ENCODE measurements at places on chromosomes 3 and 15. TPM values are rescaled to one million over a fixed set of nuclear protein-coding genes. Genes with fewer than 3 reads are reported as not detected.

Gene EPHB3
- total RNA-seq = 1.1 TPM

Gene MINDY2
- 5.6 TPM for total RNA-seq

Gene ONECUT1
- total RNA-seq = 1.1 TPM

Gene CSPG5
- total RNA-seq = 1.1 TPM

Gene TMEM39A
- 80.8 TPM for total RNA-seq

Gene TICRR
- 6.6 TPM for total RNA-seq

Gene TTC21A
- total RNA-seq = 1.4 TPM

Gene NR2F2
- total RNA-seq = 37.8 TPM

Gene MAP1A
- total RNA-seq = 1.7 TPM

Gene IQCH
- 4.3 TPM for total RNA-seq

Gene KNG1
- total RNA-seq = not detected

GRCh38 chr3:121477589-121477988, 68.2 kb downstream of the POLQ start:
- DNase-seq = peak; percentile 40

- DNase-seq = no peak
Observed at GRCh38 chr15:28920781-28921331, 35.1 kb downstream of the APBA2 start.

DNA sequence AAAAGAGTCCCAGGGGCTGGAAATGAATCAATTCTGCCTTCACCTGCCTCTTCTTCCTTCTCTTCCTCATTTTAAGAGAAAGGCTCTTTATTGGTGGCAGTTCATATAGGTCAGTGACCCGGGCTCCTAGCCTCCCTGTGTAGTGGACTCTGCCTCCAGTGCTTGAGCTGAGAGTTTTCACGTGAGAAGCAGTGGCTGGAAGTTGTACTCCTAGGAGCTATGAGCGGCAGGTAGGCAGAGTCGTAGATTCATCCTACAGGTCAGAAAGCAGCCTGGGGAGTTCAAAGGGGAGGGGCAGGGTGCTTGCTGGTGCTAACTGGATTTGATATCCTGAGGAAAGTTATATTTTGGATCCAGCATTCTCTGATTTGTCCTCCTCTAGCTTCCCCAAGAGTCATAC, 101.1 kb downstream of the RPLP1 start:
- no peak for DNase-seq

DNA sequence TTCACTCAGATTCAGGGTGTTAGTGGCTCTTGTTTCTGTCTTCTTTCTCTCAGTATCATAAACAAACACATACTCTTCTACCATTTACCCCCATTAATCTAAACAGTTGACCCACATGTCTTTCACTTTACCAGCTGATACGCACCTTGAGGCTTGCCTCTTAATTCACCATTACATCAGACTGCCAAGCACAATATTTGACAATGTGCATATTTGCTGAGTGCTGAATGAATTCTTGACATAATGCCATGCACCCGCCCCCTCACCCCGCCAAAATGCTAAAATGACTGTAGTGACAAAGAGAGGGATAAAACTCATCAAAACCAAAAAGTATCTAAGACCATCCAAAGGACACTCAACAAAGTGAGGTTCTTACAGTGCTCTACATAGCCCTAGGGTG, 57.4 kb downstream of the NGLY1 start:
- DNase-seq = no peak

GRCh38 chr3:129009266-129009665, 8.2 kb downstream of the EFCC1 start:
- DNase-seq = no peak

- DNase-seq = peak; percentile 70
Observed at GRCh38 chr15:67690936-67691335, 134.4 kb upstream of the SKOR1 start.

GRCh38 chr3:111236836-111237713, 165.5 kb downstream of the NECTIN3 start:
- DNase-seq = peak; percentile 95

DNA sequence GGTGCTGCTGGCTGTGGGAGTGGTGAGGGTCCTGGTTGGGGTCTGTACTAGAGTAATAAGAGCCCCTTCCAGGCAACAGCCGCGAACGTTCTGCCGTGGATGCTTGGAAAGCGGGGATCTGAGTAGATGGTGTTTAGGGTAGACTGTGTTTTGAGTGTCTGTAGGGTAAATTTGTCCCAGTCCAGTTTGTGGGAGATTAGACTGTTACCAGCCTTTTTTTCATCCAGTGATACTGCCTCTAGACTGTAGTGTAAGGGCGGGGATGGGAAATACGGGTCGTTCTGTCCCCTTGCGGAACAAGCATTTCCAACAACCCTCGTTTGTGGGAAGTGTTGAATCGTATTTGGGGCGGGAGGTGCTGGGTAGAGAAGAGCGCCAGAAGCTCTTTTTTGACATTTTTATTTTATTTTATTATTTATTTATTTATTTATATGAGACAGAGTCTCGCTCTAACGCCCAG, 424 bp downstream of the HAUS2 start:
- peak; percentile 60 for DNase-seq

GRCh38 chr15:62431817-62432216, 266.7 kb upstream of the C2CD4B start:
- DNase-seq = no peak

DNA sequence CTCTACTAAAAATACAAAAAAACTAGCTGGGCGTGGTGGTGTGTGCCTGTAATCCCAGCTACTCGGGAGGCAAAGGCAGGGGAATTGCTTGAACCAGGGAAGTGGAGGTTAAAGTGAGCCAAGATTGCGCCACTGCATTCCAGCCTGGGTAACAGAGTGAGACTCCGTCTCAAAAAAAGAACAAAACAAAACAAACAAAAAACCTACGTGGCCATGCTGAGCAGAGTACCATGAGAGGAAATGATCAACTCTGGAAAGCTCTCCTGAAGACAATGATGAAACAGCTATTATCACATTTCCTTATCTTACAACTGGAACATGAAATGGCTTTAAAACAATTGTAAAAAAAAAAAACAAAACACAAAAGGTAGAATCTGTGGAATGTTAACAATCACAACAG, 75.2 kb downstream of the CHSY1 start:
- peak; percentile 48 for DNase-seq

GRCh38 chr3:127525373-127525772, 65.2 kb downstream of the TPRA1 start:
- peak; percentile 92 for DNase-seq

DNA sequence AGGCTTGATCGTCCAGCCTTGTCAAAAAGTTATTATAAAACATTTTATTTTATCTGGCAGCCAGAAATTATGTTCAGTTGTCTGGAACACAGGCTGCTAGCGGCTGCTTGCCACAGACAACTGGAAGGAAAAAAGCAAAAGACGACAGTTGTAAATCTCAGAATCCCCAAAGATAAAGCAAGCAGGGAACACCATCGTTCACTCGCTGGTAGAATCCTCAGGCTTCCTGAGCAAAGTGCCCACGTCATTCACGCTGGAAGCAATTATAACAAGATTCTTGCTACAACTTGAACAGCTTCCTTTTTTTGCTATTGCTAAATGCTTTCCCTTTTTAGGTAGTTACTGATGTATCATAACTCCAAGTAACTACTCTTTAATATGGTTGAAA, 33.6 kb downstream of the ADAMTS17 start:
- no peak for DNase-seq

GRCh38 chr3:128663151-128663550, 12.5 kb upstream of the RPN1 start:
- no peak for DNase-seq

- no peak for DNase-seq
Observed at GRCh38 chr15:73585871-73586654, 47.1 kb downstream of the NPTN start.

- DNase-seq = peak; percentile 82
Observed at GRCh38 chr3:45647148-45647619, 42.0 kb upstream of the SACM1L start.

GRCh38 chr3:177317247-177317646, 120.0 kb upstream of the TBL1XR1 start:
- DNase-seq = no peak

DNA sequence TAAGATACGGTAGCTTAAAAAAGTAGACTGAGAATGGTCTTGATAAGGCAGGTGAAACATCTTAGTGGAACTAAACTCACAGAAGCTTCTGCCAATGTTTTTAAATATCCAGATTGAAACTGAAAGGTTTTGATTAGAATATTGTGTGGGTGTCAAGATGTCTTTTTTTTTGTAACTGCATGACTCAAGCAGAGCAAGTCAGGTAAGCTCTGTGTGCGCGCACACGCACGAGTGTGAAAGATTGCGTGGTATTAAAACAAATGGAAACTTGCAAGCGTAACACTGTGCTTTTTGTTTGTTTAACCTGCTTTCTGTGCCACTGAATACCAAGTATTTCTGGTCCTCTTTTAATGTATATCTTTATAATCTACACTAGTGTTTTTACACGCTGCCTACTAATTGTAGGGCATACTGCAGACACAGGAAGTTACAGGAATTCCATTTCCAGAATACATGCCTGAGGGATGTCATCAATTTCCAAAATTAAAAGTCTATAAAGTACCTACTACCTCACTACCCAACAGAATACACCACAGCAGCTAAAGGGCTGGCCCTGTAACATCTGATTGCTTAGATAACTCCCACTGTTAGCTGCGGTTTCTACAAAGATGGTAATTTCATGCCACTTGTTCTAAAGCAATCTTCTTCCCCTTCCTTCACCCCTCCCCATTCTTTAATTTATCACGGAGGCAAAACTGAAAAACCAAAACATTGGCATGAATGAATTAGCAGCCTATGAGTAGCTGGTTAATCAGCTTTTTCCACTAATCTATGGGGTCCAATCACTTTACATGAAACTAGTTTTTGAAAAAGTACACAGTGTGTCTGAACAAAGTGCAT, 472.8 kb downstream of the SHQ1 start:
- DNase-seq = no peak

DNA sequence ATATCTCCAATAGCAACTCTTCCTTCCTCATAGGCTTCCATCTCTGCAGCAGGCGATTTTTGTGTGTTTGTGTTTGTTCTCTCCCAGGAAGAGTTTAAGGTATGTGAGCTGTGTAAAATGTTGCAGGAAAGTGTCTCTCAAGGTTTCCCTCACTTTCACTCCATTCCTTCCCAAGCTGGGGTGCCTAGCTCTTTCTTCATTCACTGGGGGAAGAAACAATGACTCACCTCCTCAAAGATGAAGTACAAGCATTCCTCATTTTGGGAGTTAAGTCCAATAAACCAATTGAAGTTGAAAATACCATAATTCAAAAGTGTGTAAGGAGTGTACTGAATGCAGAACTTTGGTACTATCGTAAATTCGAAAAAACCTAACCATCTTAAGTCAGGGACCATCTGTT, 422.7 kb upstream of the CFAP20DC start:
- DNase-seq = peak; percentile 58

DNA sequence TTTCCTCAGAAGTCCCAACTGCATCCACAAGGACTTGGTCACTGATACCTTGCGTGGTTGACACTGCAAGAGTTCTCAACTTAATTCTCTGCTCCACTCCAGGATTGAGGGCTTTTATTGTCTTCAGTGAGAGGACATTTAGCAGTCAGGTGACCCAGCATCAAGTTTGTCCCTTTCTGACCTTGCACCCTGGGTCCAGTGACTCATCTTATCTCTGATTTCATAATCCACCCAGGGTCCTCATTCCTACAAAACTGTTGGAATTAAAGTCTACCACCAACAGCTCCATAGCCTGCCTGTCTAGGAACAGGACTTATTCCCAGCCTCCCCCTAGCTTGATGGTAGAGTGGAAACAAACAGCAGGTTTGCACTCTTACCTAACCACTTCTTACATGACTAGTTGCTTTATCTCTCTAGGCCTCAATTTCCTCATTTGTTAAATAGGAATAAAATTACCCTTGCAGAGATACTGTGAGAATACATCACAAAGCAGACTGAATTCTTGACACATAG, 151.3 kb upstream of the LPP start:
- DNase-seq = no peak

DNA sequence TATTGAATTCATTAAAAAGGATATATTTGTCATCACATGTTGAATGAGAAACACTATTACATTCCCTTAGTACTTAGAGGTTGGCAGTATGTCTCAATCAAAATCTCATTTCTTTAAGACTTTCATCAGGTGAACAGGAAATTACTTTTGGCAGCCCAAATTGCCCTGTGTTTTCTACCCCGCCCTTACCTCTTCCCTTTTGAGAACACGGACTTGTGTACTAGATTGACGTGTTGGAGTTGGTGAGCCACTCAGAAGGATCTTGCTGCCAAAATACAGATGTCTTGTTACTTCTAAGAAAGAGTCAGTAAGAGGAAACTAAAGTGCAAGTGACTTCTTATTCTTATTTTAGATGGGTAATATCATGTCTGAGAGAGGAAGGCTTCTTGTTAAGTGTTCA, 386.9 kb downstream of the FEZF2 start:
- no peak for DNase-seq

- no peak for DNase-seq
Observed at GRCh38 chr3:133829310-133829707, 23.7 kb downstream of the SRPRB start.

- DNase-seq = peak; percentile 39
Observed at GRCh38 chr3:61847784-61848462, 286.6 kb downstream of the PTPRG start.

DNA sequence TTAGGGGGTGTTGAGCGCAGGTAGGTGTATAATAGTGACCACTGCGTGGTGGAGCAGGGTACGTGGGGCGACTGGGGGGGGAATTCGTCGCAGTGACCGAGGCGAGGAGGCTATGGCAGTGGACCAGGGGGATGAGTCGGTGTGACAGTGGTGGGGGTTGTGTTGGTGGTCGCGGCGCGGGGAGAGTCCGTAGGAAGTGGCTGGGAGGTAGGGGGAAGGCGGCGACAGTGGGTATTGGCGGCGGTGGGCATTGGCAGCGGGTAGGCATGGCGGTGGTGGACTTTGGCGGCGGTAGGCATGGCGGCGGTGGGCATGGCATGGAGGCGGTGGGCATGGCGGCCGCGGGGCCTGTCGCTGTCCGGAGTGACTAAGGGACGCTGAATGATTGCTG, 739 bp downstream of the SNRPN start:
- DNase-seq = peak; percentile 1

GRCh38 chr3:115814778-115815380, 191.6 kb downstream of the GAP43 start:
- peak; percentile 82 for DNase-seq

GRCh38 chr3:151262871-151263525, 15.3 kb downstream of the P2RY14 start:
- no peak for DNase-seq

DNA sequence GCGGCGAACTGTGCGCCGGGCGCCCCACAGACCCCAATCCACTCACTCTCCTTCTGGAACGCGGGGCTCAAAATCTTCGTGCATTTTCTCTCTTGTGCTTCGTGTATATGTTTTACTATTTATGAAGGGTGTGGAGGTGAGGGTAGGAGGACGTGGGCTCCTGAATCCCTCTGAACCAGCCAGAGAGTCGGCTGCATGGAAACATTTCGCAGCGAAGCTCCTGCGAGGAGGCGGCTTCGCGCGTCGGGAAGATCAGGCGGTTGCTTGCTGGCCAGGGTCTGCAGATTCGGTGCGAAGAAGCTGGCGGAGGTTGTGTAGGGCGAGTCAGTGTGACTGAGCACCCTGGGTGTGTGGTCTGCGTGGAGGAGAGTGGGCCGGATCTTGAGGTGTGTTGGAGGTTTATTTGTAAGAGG, 1.1 kb downstream of the CNTN4 start:
- no peak for DNase-seq
